ENCODE measurements at places on chromosomes 13 and 19.

- DNase-seq = no peak
These were observed 16.5 kb downstream of the SHANK1 start for GRCh38 chr19:50702871-50703829.

GRCh38 chr13:97338571-97338970 lies 95.4 kb upstream of the RAP2A start:
- DNase-seq = no peak

- no peak for DNase-seq
These were observed 495 bp downstream of the LSR start for GRCh38 chr19:35249146-35249847.

DNA sequence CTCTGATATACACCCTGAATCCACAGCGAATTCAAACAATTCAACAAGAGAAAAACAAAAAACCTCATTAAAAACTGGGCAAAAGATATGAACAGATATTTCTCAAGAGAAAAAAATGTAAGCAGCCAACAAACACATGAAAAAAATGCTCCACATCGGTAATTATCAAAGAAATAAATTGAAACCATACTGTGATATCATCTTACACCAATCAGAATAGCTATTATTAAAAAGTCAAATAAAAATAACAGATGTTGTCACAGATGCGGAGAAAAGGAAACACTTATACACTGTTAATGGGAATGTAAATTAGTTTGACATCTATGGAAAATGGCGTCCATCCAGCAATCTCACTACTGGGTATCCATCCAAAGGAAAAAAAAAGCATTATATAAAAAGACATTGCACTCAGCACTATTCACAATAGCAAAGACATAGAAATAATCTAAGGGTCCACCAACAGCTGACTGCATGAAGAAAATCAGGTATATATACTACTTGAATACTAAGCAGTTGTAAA lies 1495.0 kb upstream of the PCDH20 start:
- DNase-seq = no peak

GRCh38 chr13:79450110-79450509 lies 30.8 kb upstream of the NDFIP2 start:
- DNase-seq = no peak

- no peak for DNase-seq
These were observed 3.2 kb upstream of the DENND1C start for GRCh38 chr19:6484831-6485230.

- DNase-seq = no peak
These were observed 13.3 kb downstream of the SLC27A5 start for GRCh38 chr19:58498316-58499020.

DNA sequence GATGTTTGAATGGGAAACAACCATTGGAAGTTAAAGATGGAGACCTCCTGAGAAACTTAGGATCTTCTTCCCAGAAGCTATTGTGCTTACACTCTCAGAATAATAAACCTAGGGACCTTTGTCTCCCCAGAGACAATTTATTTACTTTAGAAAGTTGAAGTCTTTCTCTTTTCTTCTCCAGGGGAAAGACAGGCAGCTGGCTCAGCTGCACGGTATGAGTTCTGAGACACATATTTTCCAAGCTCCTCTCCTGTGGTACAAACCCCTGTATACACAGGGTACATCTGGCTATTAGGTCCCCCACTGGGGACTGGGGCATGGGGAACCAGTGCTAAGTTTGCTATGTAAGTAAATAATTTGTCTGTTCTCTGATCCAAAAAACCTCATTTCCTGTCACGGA lies 67.5 kb upstream of the POSTN start:
- no peak for DNase-seq

- DNase-seq = no peak
These were observed 96.1 kb downstream of the OXGR1 start for GRCh38 chr13:96898212-96898611.

GRCh38 chr19:49415102-49415809 lies 8.0 kb downstream of the PTH2 start:
- DNase-seq = no peak

- DNase-seq = no peak
These were observed 12.2 kb upstream of the CDC16 start for GRCh38 chr13:114222461-114222968.

DNA sequence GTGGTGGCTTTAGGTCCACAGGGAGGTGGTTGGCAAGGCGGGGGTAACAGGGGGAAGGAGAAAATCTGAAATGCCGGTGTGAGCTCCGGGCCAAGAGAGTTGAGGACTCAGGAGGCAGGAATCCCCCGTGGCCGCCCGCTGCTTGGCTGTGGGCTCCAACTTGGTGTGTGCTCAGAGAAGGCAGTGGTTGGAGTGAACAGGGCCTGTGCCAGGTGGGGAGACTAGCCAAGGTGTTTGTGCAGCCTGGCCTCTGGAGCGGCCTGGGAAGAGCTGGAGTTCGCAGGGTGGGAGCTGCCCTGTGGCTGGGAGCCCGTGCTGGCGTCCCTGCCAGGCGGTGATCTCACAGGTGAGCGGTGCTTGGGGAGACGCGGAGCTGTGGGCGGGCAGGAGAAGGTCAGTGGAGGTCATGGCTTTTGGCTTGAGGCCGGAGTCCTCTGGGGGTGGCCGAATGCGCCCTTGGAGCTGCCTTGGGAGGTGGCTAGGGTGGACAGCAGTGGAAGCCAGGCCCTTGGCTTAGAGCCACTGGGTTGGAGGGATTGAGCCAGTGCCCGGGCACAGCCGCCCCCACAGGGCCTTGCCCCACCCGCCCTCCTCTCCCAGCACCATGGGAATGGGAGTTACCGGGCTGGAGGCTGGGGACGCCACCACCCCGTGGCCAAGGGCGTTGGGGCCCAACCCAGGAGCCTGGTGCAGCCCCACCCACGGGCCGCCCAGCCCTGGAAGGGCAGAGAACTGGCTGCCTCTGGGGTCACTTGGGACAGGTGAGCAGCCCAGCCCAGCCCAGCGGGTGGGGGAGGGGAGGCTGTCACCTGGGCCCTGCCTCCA lies 7.1 kb upstream of the CIRBP start:
- no peak for DNase-seq

DNA sequence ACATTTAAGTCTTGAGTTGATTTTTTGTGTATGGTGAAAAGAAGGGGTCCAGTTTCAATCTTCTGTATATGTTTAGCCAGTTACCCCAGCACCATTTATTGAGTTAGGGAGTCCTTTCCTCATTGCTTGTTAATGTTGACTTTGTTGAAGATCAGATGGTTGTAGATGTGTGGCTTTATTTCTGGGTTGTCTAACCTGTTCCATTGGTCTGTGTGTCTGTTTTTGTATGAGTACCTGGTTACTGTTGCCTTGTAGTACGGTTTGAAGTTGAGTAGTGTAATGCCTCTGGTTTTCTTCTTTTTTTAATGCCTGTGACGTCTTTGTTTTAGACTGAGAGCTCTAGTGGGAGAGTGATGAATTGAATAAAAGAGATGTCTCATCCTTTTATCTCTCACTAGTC lies 83.2 kb downstream of the NBEA start:
- DNase-seq = no peak

DNA sequence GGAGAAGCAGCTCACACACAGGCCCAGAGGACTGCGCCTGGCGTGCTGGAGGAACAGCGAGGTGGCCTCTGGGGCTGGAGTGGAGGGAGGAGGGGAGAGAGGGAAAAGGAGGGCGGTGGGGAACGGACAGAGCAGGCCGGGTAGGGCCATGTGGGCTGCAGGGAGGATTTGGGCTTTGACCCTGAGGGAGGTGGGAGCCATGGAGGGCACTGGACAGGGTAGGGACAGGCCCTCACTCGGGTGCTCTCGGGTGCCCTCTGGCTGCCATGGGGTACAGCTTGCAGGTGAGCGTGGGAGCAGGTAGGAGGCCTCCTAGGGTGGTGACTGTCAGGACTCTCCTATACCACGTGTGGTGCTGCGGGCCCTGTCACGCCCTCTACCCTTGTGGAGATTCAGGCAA lies 22.8 kb downstream of the PLIN4 start:
- DNase-seq = no peak

DNA sequence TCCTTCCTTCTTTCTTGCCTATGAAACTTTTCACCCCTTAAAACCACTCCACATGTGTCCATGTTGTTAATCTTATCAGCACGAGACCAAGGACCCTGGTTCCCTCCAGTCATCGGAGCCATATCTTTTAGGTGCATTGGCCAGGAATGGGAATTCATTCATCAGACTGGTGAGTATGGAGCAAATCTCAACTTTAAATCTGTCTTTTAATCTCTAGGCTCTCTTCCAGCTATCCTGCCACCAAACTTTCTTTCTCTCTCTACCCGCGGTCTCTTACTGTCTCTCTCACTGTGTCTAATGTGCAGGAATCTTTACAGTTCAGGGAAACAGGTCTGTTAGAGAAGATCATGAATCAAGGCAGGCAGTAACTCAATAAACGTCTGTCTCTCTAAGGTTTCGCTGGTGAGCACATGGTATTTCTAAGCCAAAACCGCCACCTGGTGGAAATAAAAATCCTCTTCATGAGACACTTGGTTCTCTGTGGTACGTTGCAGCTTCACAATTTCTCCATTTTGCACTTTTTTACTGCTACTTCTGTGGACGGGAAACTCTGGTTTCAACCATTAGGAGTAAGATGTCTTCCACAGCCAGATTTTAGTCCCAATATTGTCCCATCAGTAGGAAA lies 16.1 kb downstream of the LGALS16 start:
- DNase-seq = no peak

DNA sequence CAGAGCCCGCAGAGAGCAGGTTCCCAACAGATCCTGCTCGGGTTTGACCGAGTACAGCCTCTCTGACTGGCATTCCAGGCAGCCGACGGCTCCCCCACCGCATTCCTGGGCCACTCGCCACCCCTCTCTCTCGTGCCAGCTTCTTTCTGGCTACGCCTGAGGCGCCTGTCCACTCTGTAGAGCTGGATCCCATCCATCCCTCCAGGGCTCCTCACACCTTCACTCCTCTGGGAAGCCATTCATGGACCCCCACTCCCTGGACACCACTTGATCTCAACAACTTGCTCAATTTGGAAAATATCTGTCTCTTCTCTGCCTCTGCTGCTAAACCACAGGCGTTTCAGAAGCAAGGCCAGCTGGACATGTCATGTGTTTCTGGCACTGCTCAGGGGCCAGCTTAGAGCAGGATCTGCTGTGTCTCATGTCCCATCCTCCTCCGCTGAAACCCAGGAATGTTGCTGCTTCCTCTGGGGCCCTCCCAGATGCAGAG lies 30.6 kb upstream of the ATP1A3 start:
- DNase-seq = no peak

- DNase-seq = no peak
These were observed 1.3 kb downstream of the GMFG start for GRCh38 chr19:39334444-39334976.

GRCh38 chr13:113884821-113885220 lies 20.9 kb upstream of the GAS6 start:
- no peak for DNase-seq

GRCh38 chr19:23440207-23440606 lies 44.9 kb upstream of the ZNF91 start:
- DNase-seq = no peak
